ENCODE measurements at places on chromosomes 6 and 20. TPM values are rescaled to one million over a fixed set of nuclear protein-coding genes. Genes with fewer than 3 reads are reported as not detected.

DNA sequence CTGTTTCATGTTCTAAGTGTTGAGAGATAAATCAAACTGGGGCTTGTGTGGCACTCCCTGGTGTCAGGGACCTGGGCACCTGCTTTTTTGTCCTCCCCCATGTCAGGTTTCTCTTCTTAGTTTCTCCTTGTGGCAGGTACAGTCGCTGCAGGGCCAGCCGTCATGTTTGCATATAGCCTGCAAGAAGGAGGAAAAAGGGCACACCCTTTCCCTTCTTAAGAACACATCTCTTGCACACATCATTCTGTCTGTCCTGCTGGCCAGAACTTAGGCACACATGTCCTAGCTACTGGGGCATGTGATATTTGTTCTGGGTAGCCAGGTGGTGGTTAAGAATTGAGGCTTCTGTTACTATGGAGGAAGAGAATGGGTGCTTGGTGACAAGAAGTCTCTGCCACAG lies 27.9 kb downstream of the CDC5L start:
- no peaks in the 10 kb centered on the region for H3K27me3 ChIP-seq
- peak overlapping the region; percentile 33 for H3K27ac ChIP-seq
- H3K4me3 ChIP-seq, result no peak overlapping the region
- H3K36me3 ChIP-seq, result peaks cover 54% of the 10 kb centered on the region
- no peaks in the 10 kb centered on the region for H3K4me1 ChIP-seq

DNA sequence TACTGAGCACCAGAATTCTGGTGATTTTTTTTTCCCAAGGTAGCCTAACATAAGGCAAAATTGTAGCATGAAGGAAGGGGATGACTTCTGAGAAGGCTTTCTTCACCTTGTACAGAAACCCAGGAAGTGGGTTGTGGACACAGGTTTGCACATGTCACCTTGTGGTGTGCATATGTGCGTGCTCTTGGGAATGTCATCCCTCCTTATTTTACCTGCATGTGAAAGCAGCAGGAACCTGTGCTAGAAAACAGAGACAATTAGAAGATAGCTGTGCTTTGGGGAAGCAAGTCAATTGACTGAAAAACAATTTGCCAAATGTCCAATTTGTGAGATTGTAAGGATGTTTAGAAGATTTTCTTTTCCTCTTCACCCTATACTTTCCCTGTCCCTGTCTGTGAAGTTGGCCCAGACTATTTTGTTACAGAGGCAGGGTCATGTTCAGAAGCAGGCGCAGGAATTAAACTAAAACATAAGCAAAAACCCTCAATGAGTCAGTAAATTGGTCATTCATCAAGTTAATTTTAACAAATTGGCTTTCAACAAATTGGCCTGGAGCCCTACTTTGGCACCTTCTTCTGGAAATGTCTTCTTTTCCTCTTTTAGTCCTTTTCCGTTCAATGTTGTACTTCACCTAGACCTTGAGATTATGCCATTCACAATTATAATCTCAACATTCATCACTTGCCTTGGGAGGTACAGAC lies 261.2 kb downstream of the ADGB start:
- H3K4me1 ChIP-seq, result peaks cover 3% of the 10 kb centered on the region
- DNase-seq, result no peak
- no peaks in the 10 kb centered on the region for H3K36me3 ChIP-seq
- H3K4me3 ChIP-seq, result no peak overlapping the region
- no peak overlapping the region for H3K27ac ChIP-seq
- H3K27me3 ChIP-seq, result no peaks in the 10 kb centered on the region

DNA sequence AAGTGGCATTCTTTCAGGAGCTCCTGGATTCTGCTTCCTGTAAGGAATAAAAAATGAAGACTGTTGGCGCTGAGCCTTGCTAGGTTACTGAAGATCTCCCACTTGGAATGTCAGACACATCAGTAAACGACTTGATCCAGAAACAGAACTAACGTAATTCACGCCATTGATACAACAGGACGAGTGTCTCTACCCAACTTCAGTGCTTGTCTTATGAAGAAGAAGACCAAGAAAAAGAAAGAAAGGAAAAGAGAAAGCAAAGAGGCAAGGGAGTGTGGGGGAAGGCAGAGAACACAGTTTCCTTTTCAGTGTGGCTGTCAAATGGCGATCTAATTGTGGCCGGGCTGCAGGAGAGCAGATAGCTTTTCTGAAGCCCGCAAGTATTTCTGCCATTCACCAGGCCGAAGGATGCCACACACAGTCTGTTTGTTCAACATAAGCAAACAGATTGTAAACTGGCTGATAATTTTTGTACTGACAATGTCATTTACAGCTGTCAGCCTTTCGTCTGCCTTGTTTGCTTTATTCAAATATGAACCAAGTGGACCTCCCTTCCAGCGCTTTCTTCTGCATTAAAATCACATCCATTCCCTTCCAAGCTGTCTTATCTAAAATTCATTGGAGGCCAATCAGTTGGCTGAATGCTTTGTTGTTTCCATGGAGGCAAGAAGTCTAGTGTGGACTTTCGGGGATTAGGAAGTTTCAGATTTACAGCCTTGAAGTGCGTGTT lies 180.6 kb downstream of the FOXA2 start:
- H3K27me3 ChIP-seq, result peaks cover 23% of the 10 kb centered on the region
- peaks cover 29% of the 10 kb centered on the region for H3K4me1 ChIP-seq
- H3K36me3 ChIP-seq, result no peaks in the 10 kb centered on the region
- H3K27ac ChIP-seq, result peak overlapping the region; percentile 68
- peak overlapping the region; percentile 82 for H3K4me3 ChIP-seq
- DNase-seq, result no peak

SLC17A2 gene
- total RNA-seq, result 0.21 TPM

GRCh38 chr20:46311719-46312074 lies 3.4 kb upstream of the CDH22 start:
- H3K36me3 ChIP-seq, result peaks cover 3% of the 10 kb centered on the region
- peak overlapping the region; percentile 78 for H3K4me3 ChIP-seq
- H3K4me1 ChIP-seq, result peaks cover 4% of the 10 kb centered on the region
- no peak for DNase-seq

DNA sequence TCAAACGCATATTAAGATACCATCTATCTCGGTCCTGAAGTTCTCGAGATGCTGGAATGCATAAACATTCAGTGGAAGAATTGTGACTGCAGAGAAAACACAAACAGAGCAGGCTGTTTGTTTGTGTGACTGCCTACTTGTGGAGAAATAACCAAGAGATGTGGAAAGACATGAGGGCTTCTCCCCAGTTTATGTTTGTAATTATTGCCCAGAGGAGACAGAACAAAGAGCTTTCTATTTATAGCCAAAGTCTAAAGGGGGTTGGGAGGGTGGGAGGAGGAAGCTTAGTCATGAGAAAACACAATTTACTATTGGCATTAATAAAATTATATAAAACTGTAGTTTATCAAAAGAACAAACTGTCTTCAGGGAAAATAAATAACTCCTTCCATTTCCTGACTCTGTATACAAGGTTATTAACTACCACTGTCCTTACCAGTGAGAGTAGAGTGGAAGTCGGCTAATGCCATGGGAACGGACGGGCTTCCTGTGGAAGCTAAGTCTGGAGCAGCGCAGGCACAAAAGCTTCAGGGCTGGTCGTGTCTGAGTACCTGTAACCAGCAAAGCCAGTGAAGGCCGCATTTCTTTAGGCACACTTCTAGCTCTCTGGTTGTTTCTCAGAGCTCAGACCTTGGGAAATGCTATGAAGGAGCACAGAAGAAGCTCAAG lies 200.2 kb upstream of the SUPT3H start:
- no peaks in the 10 kb centered on the region for H3K27me3 ChIP-seq
- H3K4me1 ChIP-seq, result peaks cover 4% of the 10 kb centered on the region
- no peak overlapping the region for H3K27ac ChIP-seq

GRCh38 chr20:23446505-23446904 lies 6.2 kb downstream of the CST11 start:
- H3K4me1 ChIP-seq, result peaks cover 5% of the 10 kb centered on the region
- H3K27me3 ChIP-seq, result peaks cover 7% of the 10 kb centered on the region
- H3K36me3 ChIP-seq, result no peaks in the 10 kb centered on the region
- no peak for DNase-seq
- H3K27ac ChIP-seq, result no peak overlapping the region

ATAT1 gene
- 47.0 TPM for total RNA-seq

DNA sequence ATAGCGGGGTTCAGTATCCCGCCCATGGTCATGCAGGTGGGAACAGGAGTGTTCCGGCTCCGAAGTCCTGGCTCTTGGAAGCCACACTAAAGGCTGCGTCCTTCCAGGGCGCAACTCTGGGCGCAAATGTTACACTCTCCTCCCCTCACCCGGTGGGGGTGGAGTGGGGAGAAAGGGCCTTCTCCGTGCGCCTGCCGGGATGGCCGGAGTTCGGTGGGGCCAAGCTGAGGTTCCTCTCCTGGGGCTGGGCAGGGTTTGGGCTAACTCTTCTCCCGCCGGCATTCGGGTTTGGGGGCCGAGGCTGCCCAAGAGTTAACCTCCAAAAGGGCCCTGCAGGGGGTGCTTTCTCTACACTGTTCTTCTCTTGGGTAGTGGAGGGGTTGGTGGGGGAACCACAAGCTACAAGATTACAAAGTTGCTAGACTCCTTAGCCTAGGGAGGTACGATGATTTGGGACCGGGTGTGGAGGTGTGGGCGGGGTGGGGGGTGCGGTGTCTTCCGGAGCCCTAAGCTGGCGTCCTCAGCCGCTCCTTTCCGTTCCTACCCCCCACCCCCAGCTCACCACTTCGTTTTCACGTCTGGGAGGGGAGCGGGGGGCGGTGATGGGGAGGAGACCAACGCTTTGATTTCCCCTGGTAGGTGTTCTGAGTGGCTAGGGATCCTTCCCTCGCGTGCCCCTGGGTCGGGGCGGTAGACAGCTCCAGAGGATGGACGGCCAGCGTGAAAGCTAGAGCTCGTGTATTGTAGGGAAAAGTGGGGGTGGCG lies 12.3 kb downstream of the NRN1 start:
- H3K36me3 ChIP-seq, result peaks cover 3% of the 10 kb centered on the region
- DNase-seq, result no peak
- H3K4me3 ChIP-seq, result peak overlapping the region; percentile 38
- H3K4me1 ChIP-seq, result peaks cover 19% of the 10 kb centered on the region
- no peak overlapping the region for H3K27ac ChIP-seq

DNA sequence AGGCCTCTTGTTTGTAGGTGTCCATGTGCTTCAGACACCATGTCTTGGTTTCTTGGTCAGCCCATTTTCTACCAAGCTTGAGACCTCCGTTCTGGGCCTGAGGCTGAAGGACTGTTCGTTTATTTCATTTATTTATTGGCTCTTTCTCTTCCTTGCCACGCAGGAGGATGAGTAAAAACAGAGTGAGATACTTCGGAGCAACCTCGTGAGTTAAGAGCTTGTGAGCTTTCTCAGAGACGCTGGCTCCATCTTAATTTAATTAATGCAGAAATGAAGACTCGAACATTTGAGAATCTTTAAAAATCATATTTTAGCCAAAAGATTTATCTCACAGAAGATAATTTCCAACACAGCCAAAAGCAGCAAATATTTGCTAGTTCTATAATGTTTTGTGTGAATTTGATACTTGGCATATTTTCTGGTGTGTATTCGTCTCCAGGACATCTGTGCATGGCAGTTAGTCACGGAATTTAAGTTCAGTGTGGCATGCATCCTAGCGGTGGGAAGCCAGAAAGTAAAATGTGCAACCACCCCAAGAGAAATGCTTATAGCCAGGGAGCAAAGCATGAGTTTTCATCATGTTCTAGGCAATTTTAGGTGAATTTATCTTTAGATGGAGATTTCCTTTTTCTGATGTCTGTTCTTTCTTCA lies 76.0 kb downstream of the THBS2 start:
- H3K36me3 ChIP-seq, result no peaks in the 10 kb centered on the region
- peaks cover 7% of the 10 kb centered on the region for H3K4me1 ChIP-seq
- H3K27ac ChIP-seq, result no peak overlapping the region
- no peak overlapping the region for H3K4me3 ChIP-seq
- DNase-seq, result no peak

DNA sequence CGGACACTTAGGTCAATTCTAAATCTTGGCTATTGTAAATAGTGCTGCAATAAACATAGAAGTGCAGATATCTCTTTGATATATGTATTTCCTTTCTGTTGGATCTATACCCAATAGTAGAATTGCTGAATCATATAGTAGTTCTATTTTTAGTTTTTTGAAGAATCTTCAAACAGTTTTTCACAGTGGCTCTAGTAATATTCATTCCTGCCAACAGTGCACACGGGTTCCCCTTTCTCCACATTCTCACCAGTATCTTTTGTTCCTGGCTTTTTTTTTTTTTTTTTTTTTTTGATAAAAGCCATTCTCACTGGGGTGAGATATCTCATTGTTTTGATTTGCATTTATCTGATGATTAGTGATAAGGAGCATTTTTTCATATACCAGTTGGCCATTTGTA lies 1.8 kb upstream of the FBXL4 start:
- peaks cover 14% of the 10 kb centered on the region for H3K4me1 ChIP-seq
- H3K4me3 ChIP-seq, result peak overlapping the region; percentile 26
- H3K36me3 ChIP-seq, result peaks cover 3% of the 10 kb centered on the region
- H3K27ac ChIP-seq, result no peak overlapping the region
- no peaks in the 10 kb centered on the region for H3K27me3 ChIP-seq

WFDC5 gene
- total RNA-seq, result 0.74 TPM

C4A gene
- total RNA-seq, result 9.7 TPM

- no peak overlapping the region for H3K27ac ChIP-seq
- DNase-seq, result no peak
- H3K36me3 ChIP-seq, result peaks cover 7% of the 10 kb centered on the region
- no peak overlapping the region for H3K4me3 ChIP-seq
- no peaks in the 10 kb centered on the region for H3K4me1 ChIP-seq
Measured at GRCh38 chr6:114216789-114217467, 125.9 kb downstream of the HS3ST5 start.

DNA sequence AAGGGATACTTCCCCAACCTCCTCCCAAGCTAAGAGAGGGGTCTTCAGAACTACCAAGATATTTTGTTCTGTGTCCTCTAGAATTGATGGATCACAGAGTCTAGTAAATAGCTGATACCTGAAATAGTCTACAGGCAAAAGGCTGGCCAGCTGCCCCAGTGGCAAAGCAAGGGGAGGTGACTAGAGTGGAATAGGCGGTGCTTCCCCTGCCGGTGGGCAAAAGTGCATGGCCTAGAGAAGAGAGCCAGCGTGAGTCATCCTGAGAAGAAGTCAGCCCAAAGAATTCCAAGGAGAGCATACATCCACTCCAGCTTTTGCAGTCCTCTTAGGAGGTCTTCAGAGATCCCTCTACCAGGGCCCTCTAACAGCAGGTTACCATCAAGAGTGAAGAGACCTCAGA lies 14.7 kb downstream of the DPPA5 start:
- H3K36me3 ChIP-seq, result no peaks in the 10 kb centered on the region
- no peak for DNase-seq
- H3K4me1 ChIP-seq, result no peaks in the 10 kb centered on the region
- no peak overlapping the region for H3K27ac ChIP-seq
- H3K4me3 ChIP-seq, result no peak overlapping the region

FAM83B gene
- total RNA-seq, result 11.3 TPM

RNGTT gene
- 12.1 TPM for total RNA-seq

GRM1 gene
- total RNA-seq, result 0.43 TPM

BMP7 gene
- 287 TPM for total RNA-seq

DNA sequence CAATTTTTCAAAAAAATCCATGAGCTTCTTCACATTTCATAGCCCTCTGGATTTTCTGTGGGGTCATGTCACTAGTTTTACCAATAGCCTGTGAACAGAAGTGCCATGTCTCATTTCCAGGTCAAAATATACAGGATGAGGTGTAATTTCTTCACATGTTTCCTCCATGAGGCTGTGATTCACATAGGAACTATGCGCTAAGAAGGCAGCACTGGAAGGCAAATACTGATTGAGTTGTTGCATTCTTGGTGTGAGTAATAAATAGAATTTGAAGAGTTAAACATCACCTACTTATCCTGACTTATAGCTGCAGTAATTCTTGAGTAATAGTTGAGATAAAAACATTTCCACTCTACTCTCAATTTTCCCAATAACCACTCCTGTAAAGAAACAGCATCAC lies 442.3 kb downstream of the HAO1 start:
- peaks cover 10% of the 10 kb centered on the region for H3K4me1 ChIP-seq
- no peak overlapping the region for H3K27ac ChIP-seq
- H3K4me3 ChIP-seq, result no peak overlapping the region
- no peaks in the 10 kb centered on the region for H3K36me3 ChIP-seq
- DNase-seq, result no peak
- peaks cover 4% of the 10 kb centered on the region for H3K27me3 ChIP-seq

PAX1 gene
- total RNA-seq, result 0.43 TPM

LINC00237 gene
- not detected for total RNA-seq

Data from type B pancreatic cell (in vitro differentiated cells).